CMK (cell line): ENCODE measurements at places on chromosomes 7 and 10.

DNA sequence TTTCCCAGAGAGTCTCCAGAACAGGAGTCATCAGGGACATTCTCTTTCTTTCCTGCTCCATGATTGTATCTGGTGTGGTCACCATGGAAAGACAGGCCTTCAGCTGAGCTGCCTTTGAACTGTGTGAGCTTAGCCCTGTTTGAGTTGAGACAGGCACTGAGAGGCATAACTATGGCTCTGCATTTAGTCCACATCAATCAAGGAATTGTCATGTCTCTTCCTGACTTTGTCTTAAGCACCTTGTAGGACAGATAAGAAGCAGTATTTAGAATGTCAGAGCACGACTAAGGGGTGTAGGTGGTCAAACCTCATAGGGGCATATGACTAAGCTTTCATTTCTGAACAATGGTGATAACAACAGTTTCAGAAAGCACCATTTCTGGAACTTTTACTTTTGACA lies 53.5 kb downstream of the EPDR1 start:
- DNase-seq: no peak

DNA sequence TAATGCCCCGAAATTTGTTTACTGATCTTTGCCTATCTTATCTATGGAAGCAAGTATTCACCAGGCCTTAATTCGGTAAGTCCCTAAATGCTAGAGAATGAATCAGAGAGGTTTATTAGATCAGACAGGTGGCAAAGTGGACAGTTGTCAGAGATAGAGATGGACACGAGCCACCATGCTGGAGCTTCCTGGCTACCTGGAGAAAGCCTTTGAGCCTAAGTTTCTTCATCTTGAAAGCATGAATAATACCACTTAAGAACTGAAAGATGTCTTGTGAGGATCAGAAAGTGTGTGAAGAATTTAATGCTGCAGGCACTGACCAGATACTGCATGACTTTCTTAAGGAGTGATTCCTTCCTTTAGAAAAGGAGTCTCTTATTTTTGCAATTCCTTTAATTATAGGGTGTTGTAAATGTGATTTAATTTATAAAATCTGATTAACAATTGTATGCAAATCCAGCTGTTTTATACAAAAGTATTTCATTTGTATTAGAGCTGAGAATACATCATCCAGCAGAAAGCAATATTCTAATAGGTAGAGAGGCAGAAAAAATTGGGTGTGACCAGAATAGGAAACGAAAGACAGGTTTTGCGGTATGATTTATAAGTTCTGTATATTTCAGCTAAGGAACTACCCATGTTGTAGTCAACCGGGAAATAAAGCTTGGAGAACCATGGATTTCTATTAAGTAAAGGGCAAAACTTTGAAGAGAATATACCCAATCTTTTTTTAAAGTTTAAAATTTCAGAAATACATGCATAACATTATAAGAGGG lies 82.7 kb downstream of the SMURF1 start:
- no peak for DNase-seq

- no peak for DNase-seq
Observed at GRCh38 chr7:44411306-44411705, 79.2 kb downstream of the NUDCD3 start.

DNA sequence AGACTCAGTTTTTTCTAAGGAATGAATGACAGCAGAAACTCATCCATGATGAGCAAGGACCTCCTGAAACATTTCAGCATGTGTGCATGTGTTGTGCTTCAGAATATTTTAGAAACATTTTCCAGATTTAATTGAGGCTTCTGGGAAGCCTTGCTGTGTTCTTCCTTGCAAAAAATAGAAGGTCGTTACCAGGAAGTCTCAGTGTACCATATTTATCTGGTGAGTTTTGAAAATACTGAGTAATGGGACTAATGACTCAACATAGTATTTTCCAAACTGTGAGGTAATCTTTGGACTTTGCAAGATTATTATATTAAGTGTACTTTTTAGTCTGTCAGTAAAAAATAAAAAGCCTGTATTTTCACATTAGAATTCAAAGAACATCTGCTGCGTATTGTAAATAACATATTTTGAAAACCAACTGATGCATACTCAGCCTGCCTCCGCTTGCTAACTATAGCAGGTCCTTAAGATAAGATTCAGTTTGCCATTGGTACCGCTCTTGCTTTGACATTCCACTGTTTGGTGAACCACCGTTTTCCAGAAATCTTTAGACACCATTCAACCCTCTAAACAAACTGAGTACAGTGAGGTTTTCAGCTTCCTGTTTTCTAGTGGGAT lies 739.6 kb upstream of the GALNT17 start:
- no peak for DNase-seq

DNA sequence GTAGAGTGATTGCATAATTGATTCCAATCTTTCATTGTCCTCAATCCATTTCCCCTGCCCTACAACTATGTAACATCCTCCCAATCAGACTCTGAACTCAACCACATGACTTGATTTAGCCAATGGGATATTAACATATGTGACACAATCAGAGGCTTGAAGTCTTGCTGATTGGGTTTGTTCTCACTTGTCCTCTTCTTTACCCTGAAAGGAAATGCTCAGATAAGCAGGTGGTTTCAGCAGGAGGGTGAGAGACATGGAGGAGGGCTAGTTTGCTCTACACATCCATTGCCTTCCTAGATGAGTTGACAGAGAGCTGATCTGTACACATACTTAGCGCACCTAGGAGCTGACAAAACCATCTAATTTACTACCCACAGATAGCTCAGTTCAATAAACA lies 669.4 kb downstream of the NRG3 start:
- no peak for DNase-seq

GRCh38 chr10:68955832-68956532 lies at the start of gene DDX21:
DDX21 (plus strand) TSS chr10:68956170; CDS start chr10:68956226, 56 bp downstream.
- peak; percentile 87 for DNase-seq

GRCh38 chr10:89852872-89853271 lies 151.5 kb downstream of the KIF20B start:
- no peak for DNase-seq

- peak; percentile 51 for DNase-seq
Observed at GRCh38 chr7:128883622-128884448, 21.2 kb downstream of the ATP6V1F start.

DNA sequence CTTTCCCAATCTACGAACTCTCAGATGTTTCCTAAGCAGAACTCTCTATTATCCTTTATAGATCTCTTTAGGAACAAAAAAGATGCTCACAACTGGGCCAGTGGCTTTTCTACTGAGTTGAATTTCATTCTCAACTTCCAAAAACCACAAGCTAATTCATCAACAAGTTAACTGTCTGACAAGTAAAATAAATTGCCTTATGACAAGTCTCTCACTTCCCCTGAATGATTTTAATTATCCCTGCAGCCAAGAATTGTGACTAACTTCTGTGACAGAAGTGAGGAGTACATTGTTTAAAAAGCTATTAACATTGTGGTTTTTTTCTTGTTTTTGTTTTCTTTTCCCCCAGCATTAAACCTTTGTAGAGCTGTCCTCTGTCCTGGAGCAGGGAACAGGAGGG lies 343.1 kb downstream of the HPSE2 start:
- no peak for DNase-seq

GRCh38 chr7:116527521-116527920 lies 2.7 kb downstream of the CAV1 start:
- no peak for DNase-seq

DNA sequence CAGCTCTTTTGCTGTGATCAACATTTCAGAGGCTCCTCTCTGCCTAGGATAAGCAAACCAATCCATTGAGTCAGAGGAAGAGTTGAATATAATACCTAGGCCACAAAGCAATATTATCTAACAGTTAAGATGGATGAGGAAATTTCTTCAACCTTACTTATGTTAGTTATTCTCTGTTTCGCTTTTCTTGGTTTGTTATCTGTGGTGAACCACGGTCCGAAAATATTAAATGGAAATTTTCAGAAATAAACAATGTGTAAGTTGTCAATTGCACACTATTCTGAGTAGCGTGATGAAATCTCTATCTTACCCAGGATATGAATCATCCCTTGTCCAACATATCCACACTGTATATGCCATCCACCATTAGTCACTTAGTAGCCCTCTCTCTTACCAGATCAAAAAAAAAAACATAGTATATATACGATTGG lies 1.5 kb upstream of the HTR7 start:
- no peak for DNase-seq

DNA sequence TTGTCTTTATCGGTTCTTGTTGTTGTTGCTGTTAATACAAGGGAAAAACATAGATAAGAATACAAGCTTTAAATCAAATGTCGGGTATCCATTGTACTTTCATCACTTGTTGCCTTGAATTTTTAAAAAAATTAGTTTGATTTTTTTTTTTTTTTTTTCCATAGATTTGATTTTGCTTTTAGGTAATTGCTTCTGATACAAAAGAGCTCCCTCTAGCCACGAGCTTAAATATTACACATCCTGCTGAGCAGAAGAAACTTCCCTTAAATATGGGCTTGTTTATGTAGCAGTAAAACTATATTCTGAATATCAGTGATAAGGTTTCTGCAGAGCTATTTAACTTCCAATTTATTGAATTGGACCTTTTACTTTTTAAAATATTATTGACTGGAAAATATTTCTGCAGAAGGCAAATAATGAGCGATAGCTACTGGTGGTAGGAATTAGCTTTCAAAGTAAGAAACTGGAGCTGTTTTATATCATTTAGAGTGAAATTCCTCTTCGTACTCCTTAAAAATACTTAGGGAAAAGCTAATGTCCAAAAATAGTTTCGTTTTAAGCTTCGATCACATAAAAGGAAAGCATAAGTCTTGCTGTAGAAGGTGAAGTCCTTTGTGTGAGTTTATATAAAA lies 216.9 kb downstream of the POLR1F start:
- no peak for DNase-seq

- no peak for DNase-seq
Observed at GRCh38 chr10:74738542-74738941, 87.9 kb upstream of the KAT6B start.

DNA sequence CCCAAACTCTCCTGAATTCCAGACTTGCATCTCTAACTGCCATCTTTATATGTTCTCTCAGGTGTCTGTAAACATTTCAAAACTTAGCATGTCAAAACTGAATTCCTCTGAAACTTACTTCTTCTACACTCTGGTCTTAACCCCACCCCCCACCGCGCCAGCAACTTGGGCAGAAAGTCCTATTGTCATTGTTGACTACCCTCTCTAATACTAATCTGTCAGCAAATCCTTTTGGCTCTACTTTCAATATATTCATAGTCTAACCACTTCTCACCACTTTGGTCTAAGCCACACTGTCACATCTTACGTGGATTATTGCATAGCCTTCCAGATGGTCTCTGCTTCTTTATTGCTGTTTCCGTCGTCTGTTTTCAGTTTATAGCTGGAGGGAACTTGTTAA lies 86.6 kb downstream of the AHCYL2 start:
- DNase-seq: no peak
